ENCODE measurements at places on chromosomes 4 and X.

DNA sequence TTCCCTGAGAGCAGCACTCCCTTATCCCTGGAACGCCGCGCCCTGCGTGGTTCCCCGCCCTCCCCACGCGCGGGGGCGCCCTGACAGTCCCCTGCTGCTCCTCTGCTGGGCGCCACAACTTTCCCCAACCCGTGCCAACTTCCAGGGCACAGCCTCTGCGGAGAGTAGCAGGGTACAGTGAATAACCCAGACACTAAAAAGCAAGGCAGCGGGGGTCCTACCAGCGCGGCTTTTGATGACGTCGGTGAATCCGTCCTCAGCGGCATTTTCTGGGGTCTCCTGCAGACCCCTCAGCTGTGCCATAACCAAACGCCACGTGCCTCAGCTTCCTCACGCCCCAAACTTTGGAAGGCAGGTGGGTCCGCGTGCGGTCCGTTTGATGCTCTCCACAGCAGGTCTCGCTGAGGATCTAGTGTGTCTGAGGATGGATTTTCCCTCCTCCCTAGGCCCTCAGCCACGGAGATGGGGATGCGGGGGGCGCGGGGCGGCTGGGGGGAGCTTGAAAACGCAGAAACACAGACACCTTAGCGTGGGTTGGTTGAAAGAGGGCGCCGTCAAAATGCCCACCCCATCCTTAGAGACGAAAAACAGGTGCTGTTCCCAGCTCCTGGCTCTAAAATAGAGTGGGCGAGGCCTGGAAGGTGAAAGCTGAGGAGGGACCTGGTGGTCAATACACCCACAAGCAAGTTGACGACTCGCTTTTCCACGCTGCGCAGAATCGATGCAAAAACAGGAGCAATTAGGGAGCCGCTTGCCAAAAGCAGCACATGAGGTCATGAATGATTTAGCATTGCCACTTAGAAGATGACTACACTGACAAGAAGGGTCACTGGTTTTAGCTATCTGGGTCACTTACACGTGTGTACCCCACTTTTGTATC is 405.6 kb downstream of the FAM47A start:
- DNase-seq, result no peak

DNA sequence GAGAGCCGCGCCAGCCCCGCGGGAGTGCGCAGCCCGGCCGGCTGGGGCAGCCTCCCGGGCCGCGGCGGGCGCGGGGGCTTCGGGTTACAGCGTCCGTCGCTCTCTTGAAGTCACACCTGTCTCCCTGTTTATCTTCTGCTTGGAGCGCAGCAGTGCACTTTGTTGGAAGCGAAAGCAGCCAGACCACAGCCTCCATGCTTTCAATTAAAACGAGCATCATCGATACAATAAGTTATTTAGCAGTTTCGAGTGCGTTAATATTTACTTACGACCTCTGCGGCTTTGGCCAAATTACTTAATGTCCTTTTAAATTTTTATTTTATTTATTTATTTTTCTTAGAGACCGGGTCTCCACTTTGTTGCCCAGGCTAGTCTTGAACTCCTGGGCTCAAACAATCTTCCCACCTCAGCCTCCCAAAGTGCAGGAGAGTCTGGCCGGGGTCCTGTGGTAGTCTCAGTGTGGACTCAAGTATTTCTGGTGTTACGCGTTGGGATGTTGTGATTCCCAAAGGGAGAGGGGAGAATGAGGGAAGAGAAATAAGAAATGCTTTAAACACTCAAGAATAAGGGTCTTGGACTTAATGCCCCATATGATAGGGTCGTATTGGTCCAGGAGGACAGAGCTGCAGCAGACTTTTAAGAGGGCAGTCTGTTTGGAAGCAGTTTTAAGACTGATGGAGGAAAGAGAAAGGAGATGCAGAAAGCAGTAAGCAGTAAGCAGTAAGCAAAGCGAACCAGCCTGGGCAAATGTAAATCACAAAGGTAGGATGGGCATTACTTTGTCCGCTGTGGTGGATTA is 504 bp upstream of the PDLIM3 start:
- DNase-seq, result no peak

DNA sequence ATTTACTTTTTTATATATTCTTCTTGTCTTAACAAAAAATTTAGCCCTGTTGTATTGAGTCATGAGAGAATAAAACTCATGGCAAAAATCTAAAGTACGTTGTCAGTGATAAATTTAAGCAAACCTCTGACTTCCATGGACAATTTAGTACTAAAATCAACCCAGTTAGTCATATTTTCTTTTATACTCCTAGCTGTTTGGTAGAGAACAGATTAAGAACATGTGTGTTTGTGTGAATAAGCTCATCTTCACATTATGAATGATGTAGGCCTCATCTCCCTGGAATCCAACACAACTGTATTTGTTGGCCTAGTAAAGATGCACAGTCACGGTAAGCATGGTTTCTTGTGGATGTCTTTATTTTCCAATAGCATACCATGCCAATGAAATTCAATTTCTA is 40.8 kb upstream of the FAM47B start:
- DNase-seq, result no peak

DNA sequence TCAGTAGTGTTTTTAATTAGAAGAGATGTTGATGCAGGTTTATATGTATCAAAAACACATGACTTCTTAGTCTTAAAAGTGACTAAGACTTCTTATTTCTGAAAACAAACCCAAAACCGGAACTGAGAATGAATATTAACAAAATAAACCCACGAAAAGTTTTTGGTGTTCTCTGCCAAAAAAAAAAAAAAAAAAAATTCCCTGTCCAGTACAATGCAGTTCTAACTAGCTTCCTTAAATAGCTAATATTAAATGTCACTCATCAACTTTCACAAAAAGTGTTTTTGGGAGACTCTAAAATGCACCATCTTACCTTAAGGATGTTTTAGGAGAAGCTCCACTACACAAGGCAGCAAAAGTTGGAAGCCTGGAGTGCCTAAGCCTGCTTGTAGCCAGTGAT is 2.0 kb downstream of the ANKRD37 start:
- DNase-seq, result no peak

GRCh38 chrX:74420196-74421035 is 877 bp upstream of the SLC16A2 start:
- DNase-seq, result no peak

- no peak for DNase-seq
Measured at GRCh38 chr4:174449944-174450785, 72.1 kb downstream of the HPGD start.

DNA sequence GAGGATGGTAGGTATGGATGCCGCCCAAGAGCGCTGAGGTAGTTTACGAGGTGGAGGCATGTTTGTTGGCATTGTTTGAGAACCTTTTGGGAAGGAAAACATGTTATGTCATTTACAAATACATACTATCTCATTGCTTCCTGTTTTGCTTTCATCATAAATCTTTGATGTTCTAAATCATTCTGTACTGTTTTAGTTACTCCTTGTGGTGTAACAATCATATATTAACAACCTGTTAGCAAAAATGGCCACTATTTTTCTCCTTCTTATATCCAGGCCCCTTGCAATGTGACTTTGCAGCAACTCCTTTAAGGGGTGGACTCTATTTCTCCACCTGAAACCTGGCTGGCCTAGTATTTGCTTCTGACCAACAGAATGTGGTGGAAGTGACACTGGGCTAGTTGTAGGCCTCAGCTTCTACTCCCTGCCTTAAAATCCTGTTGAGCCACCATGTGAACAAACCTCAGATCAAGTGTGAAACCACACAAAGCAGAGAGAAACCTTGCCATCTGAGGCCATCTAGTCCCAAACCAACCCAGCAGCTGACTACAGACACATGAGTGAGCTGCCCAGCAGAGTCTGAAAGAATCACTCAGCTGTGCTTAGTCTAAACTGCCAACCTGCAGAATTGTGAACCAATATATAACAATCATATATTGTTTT is 15.8 kb upstream of the CXorf38 start:
- DNase-seq, result no peak

GRCh38 chr4:109231331-109231730 is 71.1 kb downstream of the COL25A1 start:
- DNase-seq, result no peak

DNA sequence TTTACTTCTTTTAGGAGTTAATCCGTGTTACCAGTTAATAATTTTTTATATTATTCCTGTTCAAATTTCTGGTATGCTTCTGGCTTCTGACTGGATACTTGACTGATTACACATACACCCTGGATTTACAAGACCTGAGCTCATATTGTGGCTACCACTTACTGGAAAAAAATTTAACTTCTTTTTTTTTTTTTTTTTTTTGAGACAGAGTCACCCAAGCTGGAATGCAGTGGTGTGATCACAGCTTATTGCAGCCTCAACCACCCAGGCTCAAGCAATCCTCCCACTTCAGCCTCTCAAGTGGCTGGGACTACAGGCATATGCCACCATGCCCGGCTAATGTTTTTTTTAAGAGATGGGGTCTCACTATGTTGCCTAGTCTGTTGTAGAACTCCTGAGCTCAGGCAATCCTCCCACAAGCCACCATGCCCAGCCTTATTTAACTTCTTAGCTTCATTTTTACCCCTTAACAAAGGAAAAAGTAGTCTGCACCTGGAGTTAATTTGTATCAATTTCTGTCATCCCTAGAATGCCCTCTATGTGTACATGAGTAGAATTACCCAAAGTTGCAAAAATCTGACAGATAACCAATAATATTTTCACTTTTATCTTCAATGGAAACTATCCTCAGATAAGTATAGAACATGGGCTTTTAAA is 50.3 kb downstream of the TMEM165 start:
- DNase-seq, result no peak

DNA sequence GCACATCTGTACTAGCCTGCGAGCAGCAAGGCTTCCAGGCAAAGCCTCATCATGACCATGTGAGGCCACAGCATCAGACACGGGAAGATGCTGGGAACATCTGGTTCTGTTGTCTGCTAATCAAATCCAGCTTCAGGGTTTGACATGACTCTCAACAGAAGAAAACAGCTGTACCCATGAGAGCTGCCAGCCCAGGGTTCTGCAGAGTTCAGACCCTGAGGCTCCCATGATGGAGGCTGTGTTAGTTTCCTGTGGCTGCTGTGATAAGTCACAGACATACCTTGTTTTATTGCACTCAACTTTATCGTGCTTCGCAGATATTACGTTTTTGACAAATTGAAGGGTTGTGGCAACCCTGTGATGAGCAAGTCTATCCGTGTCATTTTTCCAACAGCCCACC is 37.5 kb downstream of the JAKMIP1 start:
- DNase-seq, result no peak
